Dorsolateral prefrontal cortex (tissue), 122 donors: ENCODE measurements at places on chromosomes 5 and 9.
A peak's percentile ranks its signal among the peaks of the same experiment; 100 is the strongest.

GRCh38 chr9:215631-216155, 1.0 kb downstream of the DOCK8 start:
- DNase-seq: no peak

DNA sequence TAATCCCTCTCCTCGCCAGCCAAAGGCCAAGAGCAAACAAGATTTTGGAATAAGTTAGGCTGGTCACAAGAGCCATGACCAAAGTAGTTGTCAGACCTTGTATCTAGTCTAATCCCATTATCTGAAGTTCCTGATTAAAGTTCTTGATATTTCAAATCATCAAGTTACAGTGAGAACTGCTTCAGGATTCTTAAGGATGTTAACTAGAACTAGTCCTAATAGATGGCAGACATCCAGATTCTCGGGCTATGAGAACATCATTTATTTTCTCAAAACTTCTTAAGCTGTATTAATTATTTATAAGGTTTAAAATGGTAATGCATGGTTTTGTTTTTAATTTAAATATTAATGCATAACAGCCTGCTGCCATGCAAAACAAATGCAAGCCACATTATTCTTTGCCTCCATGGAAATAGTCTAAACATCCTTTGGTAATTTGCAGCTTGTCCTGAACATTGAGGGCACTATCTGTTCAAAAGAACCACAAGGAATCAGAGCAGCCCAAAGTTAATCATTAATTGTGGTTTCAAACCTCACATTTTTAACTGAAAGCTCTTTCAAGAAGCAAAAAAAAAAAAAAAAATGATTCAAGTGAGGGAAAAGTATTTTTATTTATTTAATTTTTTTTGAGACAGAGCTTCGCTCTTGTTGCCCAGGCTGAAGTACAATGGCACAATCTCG, 95.1 kb downstream of the TTC39B start:
- DNase-seq: no peak

DNA sequence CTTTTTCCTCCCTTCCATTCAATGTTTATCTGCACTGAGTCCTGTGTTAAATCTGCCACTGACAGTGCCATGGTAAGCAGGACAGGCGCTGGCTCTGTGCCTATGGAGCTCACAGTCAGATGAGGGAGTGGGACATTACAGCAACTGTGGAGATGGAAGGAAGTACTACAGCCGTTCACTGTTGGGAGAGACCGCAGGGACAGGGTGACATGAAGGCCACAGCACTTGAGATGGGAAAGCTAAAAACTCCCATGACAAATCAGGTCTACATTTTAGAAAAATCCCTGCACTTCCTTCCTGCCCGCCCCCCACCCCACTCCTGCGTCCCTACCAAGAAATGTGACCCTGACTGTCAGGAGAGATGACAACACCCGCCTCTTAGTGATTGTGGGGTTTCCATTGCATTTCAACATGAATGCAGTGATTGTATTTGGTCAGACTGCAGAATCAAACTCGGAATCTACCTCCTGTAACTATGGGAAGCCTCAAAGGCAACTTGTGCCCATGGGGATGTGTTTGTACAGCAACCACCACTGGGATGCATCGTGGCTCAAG, 56.4 kb downstream of the GTF3C4 start:
- DNase-seq: no peak

- peak; percentile 34 for DNase-seq
Measured at GRCh38 chr5:9888501-9888901, 258.4 kb upstream of the TAS2R1 start.

DNA sequence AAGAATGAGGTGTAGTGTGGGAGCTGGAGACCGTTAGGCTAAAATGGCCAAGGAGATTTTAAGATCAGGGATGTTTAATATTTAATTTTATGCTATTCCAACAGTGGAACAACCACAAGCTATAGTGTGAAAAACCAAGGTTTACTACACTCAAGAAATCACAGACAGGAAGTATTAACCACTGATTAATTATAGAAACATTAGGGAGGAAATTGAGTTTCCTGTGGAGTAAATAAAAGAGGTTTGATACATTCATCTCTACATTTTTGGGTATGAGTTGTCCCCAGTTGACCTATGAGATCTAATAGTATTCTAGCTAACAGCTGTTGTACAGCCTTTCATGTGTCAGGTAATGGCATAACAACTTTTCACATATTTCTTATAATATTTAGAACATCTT, 103.7 kb upstream of the MPDZ start:
- DNase-seq: no peak

DNA sequence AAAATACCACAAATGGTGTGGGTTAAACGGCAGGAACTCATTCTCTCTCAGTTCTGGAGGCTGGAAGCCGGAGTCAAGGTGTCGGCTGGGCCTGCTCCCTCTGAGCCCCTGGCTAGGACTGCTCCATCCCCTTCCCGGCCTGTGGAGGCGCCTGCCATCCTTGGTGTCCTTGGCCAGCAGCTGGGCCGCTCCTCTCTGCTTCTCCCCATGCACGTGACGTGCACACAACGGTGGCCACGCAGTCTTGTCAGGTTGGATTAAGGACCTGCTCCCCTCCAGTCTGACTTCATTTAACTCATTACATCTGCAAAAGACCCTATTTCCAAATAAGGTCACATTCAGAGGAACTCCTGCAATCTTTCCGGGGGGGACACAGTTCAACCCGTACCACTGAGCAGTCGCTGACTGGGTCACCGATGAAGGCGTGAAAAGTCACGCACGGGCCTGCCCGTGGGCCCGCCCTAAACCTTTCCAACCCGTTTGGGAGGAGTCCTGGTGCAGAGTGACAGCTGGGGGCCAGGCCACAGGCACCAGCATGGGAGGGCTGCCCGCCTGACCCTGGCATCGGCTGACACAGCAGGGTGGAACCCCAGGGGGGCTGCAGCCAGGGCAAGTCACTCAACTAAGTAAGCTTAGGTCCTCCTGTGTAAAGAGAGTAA, 135.2 kb downstream of the COL23A1 start:
- DNase-seq: no peak

- DNase-seq: no peak
Measured at GRCh38 chr9:109342878-109343277, 22.0 kb upstream of the EPB41L4B start.
